ENCODE measurements at places on chromosomes 1 and 21.

DNA sequence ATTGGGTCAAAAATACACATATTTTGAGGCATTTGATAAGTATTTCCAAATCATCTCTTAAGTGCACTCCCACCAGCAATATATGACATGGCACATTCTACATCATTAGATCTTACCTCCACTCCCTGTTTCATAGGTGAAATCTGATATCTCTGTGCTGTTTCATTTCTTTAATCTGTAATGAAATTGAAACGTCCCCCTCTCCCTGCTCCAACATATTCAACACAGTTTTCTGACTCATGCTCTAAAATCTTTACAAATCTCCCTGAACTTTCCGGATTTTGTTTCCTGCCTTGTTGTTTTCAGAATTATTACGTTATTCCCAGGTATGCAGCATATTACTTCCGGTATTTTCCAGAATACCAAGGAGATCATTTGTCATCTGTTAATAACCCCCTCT is 66.1 kb upstream of the AKT3 start:
- peaks cover 12% of the 10 kb centered on the region for H3K4me1 ChIP-seq
- no peaks in the 10 kb centered on the region for H3K36me3 ChIP-seq
- DNase-seq, result no peak
- peak overlapping the region; percentile 73 for H3K4me3 ChIP-seq
- H3K27me3 ChIP-seq, result peaks cover 56% of the 10 kb centered on the region

DNA sequence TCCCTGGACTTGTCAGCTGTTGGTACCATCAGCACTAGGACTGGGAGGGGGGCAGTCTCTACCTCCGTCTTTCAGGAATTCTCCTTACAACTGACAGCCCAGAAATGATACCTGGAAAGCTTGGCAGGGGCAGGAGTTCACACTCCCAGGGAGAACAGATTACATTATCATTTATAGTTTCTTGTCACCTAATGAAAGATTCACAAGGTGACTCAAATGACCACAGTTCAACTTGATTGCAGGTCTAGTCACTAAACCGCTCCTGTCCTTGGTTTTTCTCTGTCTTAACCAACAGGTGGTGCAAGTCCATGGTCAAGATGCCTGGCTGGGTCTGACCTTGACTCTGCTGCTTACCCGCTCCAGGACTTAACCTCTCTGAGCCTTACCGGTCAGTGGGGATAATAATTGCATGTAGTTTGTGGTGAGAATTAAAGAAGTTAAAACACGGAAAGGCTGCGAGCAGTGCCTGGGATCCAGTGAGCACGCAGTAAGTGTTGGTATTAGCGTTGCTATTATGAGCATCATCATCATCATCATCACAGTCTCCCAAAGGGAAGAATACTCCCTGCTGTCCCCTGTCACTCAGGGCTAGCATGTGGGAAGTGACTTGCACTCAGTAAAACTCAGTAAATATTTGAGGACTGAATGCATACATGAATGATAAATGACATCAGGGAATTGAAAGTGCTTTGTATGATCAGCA is 125.3 kb upstream of the CD34 start:
- H3K4me3 ChIP-seq, result no peak overlapping the region
- no peaks in the 10 kb centered on the region for H3K36me3 ChIP-seq
- H3K27ac ChIP-seq, result no peak overlapping the region
- DNase-seq, result no peak
- H3K27me3 ChIP-seq, result peaks cover 15% of the 10 kb centered on the region

DNA sequence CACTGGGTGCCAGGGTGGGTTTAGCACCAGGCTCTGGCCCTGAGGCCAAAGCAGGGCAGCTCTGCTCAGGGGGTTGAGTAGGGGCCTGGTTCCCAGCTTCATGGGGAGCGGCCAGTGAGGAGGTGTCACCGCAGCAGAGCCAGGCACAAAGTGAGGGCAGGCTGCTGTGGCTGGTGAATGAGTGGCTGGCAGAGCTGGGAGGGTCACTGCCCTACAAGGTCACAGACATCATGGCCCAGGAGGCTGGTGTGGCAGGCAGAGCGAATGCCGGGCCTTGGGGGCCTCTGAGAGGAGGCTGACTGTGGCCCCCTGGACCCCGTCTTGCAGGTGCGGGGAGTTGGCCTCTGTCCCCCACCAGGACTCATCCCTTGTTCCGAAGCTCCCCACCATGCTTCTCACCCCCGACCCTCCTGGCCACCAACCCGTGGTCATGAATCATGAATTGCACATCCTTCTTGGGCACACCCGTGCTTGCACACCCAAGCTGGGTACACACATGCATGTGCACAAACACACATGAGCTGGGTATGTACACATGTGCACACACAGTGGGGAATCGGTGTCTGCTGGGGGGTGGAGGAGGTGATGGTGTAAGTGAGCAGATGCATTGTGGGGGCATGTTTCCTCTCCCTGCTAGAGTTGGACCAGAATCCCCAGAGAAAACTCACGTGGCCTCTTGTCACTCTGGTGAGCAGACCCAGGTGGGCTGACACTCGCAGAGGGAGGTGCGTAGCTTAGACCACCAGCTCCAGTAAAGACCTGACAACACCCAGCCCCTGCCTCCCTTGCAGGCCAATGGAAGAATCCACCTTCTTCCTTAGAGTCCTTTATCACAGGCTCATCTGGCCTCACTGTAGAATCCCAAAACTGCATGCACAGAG is 4.8 kb upstream of the GNB1 start:
- H3K27ac ChIP-seq, result no peak overlapping the region
- no peak for DNase-seq
- no peak overlapping the region for H3K4me3 ChIP-seq
- H3K36me3 ChIP-seq, result peaks cover 8% of the 10 kb centered on the region
- H3K27me3 ChIP-seq, result peaks cover 20% of the 10 kb centered on the region

GRCh38 chr1:11594222-11594621 is 60.0 kb downstream of the FBXO2 start:
- no peak overlapping the region for H3K27ac ChIP-seq
- H3K27me3 ChIP-seq, result peaks cover 89% of the 10 kb centered on the region
- no peaks in the 10 kb centered on the region for H3K4me1 ChIP-seq
- no peak overlapping the region for H3K4me3 ChIP-seq
- no peaks in the 10 kb centered on the region for H3K36me3 ChIP-seq
- no peak for DNase-seq

DNA sequence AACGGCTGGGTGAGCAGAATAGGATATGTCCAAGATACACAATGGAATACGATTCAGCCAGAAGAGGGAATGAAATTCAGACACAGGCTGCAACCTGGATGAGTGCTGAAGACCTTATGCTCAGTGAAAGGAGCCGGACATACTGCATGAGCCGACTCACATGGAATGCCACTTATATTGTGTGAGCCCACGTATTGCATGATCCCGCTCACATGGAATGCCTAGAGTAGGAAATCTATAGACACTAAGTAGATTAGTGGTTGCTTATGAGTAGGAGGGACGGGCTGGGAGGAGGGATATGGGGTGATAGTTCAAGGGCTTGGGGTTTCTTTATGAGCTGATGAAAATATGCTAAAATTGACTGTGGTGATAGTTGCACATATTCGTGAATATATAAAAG is 26.8 kb downstream of the TMPRSS2 start:
- H3K4me1 ChIP-seq, result peaks cover 9% of the 10 kb centered on the region
- peaks cover 58% of the 10 kb centered on the region for H3K27me3 ChIP-seq
- no peak overlapping the region for H3K27ac ChIP-seq
- no peak for DNase-seq
- no peak overlapping the region for H3K4me3 ChIP-seq

GRCh38 chr1:95506736-95507414 is 272.9 kb downstream of the RWDD3 start:
- no peaks in the 10 kb centered on the region for H3K36me3 ChIP-seq
- H3K4me1 ChIP-seq, result no peaks in the 10 kb centered on the region
- no peak for DNase-seq
- H3K27me3 ChIP-seq, result no peaks in the 10 kb centered on the region
- no peak overlapping the region for H3K27ac ChIP-seq
- no peak overlapping the region for H3K4me3 ChIP-seq

DNA sequence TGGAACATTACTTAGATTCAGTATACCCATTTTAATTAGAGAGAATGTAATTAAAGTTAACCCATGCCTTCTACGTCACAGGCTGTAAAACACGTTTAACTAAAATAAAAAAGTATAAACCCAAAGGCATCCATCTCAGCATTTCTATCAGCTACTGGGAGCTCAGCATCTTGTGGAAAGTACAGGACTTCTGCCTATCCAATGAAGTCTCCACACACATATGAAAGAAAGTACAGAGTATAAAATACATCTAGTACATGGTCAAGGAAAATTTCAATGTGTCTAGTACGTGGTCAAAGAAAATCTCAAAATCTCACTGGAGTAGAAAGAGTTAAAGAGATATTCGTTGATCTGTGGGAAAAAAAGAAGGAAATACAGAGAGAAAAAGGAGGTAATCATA is 141.4 kb upstream of the ZNHIT6 start:
- no peaks in the 10 kb centered on the region for H3K36me3 ChIP-seq
- no peak for DNase-seq
- no peak overlapping the region for H3K4me3 ChIP-seq
- H3K27me3 ChIP-seq, result no peaks in the 10 kb centered on the region
- H3K4me1 ChIP-seq, result no peaks in the 10 kb centered on the region

- no peak overlapping the region for H3K4me3 ChIP-seq
- H3K36me3 ChIP-seq, result no peaks in the 10 kb centered on the region
Measured at GRCh38 chr1:20172033-20172590, 13.8 kb upstream of the UBXN10 start.

- H3K4me3 ChIP-seq, result no peak overlapping the region
- H3K27me3 ChIP-seq, result peaks cover 50% of the 10 kb centered on the region
- H3K27ac ChIP-seq, result no peak overlapping the region
- H3K36me3 ChIP-seq, result no peaks in the 10 kb centered on the region
- no peaks in the 10 kb centered on the region for H3K4me1 ChIP-seq
Measured at GRCh38 chr21:26966649-26967061, 233 bp downstream of the ADAMTS5 start.

GRCh38 chr1:154445040-154445472 is 39.9 kb downstream of the IL6R start:
- peaks cover 15% of the 10 kb centered on the region for H3K4me1 ChIP-seq
- no peaks in the 10 kb centered on the region for H3K27me3 ChIP-seq
- no peak for DNase-seq
- peak overlapping the region; percentile 54 for H3K4me3 ChIP-seq

DNA sequence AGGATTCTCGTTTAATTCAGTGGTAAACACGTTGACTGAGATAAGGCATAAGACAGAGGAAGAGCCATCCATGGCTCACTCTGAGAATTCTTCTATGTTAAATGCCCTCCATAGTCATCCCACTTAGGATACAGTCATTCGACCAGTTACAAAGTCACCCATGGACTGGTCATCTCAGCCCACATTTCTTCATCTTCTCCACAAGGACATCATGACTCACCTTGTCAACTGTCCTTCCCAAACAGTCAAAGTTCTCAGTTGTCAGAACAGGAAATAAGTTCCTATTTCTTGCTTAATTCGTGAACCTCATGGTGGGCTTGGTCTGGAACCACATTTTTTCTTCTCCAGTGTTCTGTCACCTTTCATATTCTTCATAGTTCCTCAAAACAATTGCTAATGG is 133.2 kb downstream of the TGFB2 start:
- H3K4me1 ChIP-seq, result peaks cover 2% of the 10 kb centered on the region
- no peak overlapping the region for H3K27ac ChIP-seq
- DNase-seq, result no peak
- H3K4me3 ChIP-seq, result no peak overlapping the region
- H3K27me3 ChIP-seq, result peaks cover 14% of the 10 kb centered on the region
- no peaks in the 10 kb centered on the region for H3K36me3 ChIP-seq

GRCh38 chr1:85153149-85153891 is 47.5 kb downstream of the SYDE2 start:
- no peaks in the 10 kb centered on the region for H3K36me3 ChIP-seq
- H3K4me1 ChIP-seq, result no peaks in the 10 kb centered on the region
- H3K4me3 ChIP-seq, result no peak overlapping the region
- H3K27me3 ChIP-seq, result no peaks in the 10 kb centered on the region

GRCh38 chr1:26350701-26351589 is 3.0 kb downstream of the CRYBG2 start:
- peaks cover 3% of the 10 kb centered on the region for H3K36me3 ChIP-seq
- H3K27me3 ChIP-seq, result peaks cover 8% of the 10 kb centered on the region
- no peak overlapping the region for H3K4me3 ChIP-seq
- H3K4me1 ChIP-seq, result peaks cover 3% of the 10 kb centered on the region

DNA sequence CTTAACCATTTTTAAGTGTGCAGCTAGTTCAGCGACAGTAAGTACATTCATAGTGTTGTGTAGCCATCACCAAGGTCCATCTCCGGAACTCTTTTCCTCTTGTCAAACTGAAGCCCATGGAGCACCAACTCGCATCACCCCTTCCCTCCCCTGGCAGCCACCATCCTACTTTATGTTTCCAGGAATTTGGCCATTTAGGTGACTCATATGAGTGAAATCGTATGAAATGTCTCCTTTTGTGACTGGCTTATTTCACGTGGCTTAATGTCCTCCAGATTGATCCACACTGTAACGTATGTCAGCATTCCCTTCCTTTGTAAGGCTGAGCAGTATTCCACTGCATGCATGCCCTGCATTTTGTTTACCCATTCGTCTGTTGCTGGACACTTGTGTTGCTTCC is 2.5 kb downstream of the COL6A2 start:
- H3K4me1 ChIP-seq, result peaks cover 10% of the 10 kb centered on the region
- H3K36me3 ChIP-seq, result no peaks in the 10 kb centered on the region
- DNase-seq, result no peak
- H3K27me3 ChIP-seq, result peaks cover 76% of the 10 kb centered on the region

GRCh38 chr1:210123924-210124589 is 108.5 kb upstream of the SERTAD4 start:
- DNase-seq, result no peak
- peaks cover 6% of the 10 kb centered on the region for H3K27me3 ChIP-seq
- no peaks in the 10 kb centered on the region for H3K36me3 ChIP-seq
- H3K4me3 ChIP-seq, result no peak overlapping the region
- no peak overlapping the region for H3K27ac ChIP-seq

DNA sequence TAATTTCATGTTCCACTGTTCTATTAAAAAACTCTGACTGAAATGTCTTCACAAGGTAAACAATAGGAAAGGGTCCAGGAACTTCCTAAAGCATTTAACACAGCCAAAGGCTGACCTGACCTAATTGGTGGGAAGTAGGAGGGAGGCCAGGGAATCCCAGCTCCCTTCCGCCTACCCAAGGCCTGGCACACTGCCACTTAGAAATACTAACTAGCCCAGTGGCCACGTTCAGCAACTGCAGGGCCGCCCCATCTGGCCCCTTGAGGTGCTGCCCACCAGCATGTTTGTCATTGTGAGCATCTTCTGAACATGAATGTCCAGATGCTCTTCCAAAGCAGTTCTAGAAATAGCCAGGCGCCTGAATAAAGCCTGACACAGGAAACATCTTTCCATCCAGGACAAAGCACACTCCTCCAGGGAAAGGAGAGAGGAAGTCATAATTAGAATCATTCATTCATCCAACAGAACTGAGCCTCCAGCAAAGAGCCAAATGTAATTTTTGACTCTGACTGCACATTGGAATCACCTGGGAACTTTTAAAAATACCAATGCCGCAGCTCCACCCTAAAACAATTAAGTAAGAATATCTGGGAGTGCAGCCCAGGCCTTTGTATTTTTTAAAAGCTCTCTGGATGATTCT is 44.6 kb upstream of the BCL9 start:
- no peaks in the 10 kb centered on the region for H3K4me1 ChIP-seq
- no peaks in the 10 kb centered on the region for H3K36me3 ChIP-seq
- no peak overlapping the region for H3K27ac ChIP-seq

DNA sequence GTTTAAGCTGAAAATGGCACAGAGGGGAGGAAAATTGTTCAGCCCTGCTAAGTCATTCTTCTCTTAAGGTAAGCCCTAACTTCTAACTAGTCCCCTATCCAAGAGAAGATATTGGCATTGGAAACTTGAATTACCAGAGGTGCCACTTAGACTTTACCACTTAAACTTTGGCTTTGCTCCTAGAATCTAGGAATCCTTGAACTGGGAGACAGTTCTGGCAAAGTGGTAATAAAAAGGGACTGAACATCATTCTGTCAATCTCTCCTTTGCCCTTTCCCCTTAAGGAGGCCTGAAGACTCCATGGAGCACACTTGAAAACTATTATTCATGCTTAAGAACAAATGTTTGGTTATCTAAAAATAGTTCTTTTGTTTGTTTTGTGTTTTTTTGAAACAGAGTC is 8.4 kb downstream of the ATP1A4 start:
- DNase-seq, result no peak
- no peak overlapping the region for H3K27ac ChIP-seq
- no peaks in the 10 kb centered on the region for H3K4me1 ChIP-seq

All from effector memory CD8-positive, alpha-beta T cell (primary cell).